Activated CD4-positive, alpha-beta T cell treated with anti-CD3 and anti-CD28 coated beads, Interleukin-10, Interleukin-2, amounts not matched to agents 100 ng/mL and 50 ng/mL, durations not matched to agents 16 hours and 8 hours (primary cell): ENCODE measurements at places on chromosomes 5 and 9.

- DNase-seq: no peak
Observed at GRCh38 chr5:124741711-124742496, 4.5 kb downstream of the ZNF608 start.

GRCh38 chr5:32964261-32964660 lies 253.1 kb downstream of the NPR3 start:
- no peak for DNase-seq

DNA sequence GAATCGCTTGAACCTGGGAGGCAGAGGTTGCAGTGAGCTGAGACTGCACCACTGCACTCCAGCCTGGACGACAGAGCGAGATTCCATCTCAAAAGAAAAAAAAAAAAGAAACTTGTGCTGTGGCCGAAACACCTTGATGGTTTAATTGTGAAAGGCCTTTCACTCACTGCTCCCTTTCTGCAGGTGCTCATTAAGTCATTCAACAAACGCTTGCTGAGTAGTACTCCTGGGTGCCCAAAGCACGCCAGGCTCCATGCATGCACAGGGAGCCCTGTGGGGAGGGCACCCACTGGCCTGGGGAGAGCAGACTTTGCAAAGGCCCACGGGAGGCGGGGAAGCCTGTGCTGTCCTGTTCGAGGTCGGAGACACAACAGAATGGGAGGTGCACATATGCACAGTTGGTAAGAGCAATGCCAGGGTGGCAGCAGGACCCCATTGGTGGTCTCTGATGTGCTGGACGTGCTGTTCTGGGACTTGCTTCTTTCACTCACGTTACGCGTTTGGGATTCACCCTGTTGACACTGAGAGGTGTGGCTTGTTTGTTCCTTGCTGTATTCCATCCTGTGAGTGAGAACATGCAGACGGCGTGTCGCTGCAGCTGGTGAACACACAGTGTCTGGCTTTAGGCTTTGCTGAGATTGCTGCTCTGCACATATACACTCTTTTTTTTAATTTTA lies 3.0 kb upstream of the ENTPD2 start:
- DNase-seq: no peak

- peak; percentile 19 for DNase-seq
Observed at GRCh38 chr5:168076561-168076991, 214.9 kb upstream of the WWC1 start.

DNA sequence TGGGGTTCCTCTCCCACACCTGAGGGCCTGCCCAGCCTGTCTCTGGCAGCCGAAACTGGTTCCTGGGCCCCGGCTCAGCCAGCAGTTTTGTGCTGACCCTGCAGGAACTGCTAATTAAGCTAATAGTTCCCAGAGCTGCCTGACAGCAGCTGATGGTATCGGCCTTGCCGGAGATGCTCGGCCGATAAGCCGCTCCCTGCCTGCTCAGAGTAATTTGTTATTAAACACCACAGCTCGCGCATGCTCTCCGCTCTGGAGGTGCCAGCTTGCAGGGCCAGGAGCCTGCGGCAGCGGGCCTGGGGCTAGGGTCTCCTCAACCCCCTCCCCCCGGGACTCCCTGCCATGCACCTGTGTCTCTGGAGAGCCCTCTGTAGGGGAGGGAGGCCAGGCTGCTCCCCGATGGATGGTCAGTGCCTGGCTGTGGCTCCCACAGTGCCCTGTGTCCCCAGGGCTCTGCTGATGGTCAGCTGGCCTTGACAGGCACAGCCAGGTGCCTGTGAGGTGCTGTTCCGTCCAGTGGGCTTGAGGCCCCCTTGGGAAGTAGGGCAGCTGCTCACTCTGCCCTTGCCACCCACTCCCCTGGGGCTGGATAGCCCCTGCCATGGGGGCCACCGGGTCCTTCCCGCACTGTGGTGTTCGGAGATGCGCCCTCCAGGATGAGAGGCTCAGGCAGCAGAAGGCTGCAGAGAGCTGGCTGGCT lies 41.7 kb downstream of the RXRA start:
- DNase-seq: no peak

DNA sequence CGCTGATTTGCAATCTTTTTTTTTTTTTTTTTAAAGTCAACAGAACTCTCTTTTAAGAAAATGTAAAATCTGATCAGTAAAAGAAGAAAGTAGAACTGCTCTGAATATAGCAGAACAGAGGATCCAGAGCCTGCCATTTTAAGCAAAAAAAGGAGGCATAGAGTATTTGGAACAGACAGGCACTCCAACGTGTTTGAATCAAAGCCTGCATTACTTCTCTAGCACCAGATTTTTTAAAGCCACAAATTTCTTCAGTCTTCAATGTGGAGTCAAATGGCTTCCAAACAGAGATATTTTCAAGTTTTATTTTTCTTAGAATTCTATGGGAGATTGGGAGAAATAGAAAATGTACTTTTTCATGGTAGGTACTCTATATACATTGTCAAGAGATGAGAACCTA lies 5.1 kb downstream of the PAIP1 start:
- no peak for DNase-seq

DNA sequence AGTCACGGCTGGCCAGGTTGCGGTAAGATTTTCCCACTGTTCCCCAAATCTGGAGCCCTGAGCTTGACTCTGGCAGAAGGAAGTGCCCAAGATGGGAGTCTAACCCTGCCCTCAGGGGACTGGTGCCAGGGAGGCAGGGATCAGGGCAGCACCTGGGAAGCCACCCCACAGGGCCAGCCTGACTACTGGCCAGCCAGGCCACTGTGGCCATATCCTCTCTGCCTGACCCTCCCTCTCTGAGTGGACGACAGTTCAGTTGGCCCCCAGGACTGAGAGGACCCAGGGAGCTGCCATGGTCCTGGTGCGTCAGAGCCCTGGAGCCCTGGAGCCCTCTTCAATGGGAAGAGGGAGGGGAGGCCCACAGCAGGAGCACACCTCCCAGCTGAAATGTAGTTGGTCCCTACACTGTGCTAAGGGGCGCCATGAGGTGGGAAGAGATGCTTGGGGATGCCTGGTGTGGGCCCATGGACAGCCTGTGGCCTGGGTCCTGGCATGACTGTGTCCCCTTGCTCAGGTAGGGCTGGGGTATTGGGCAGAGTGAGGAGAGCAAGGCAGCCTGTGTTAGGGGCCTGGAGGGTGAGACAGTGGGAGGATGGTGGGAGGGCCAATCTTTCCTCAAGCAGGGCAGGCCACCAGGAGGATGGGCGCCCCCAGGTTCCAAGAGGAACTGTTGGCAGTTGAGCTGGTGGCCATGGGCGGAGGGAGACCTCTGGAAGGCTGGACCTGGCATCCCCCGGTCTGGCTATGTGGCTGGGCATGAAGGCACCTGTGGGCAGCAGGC lies 81.1 kb downstream of the PHF2 start:
- DNase-seq: no peak

GRCh38 chr5:133164759-133165158 lies 112.9 kb downstream of the HSPA4 start:
- no peak for DNase-seq

DNA sequence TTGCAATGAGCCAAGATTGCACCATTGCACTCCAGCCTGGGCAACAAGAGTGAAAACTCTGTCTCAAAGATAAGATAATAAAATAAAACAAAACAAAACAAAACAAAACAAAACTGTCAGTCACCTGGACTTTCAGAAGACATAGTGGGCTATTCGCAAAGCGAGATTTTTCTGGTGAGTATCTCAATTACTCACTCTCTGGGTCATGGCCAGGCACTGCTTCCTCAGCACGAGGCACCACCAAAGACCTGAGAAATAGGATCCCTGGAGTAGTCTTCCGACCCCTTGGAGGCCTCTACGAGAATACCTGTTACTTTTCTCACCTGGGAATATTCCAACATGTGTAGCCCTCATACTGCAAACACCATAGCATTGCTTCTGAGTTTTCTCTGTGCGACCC lies 201.7 kb upstream of the ZNF618 start:
- no peak for DNase-seq

DNA sequence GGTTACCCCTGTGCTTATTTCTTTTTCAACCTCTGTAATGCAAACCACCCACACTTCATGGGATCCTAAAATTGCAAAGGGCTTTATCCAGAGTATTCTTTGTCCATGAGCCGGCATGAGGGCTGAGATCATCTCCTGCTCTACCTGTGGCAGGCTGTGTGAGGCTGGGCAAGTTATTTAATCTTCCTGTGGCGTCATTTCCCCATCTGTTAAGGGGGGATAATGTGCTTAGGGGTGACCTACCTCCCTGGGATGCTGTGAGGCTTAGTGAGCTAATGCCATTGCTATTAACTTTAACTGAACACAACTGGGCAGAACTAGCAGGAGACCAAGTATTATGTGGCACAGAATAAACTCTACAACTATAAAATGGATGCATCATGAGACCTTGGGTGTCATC lies 17.0 kb downstream of the FRMPD1 start:
- DNase-seq: no peak

GRCh38 chr9:115170358-115171073 lies 52.6 kb upstream of the TNC start:
- no peak for DNase-seq

DNA sequence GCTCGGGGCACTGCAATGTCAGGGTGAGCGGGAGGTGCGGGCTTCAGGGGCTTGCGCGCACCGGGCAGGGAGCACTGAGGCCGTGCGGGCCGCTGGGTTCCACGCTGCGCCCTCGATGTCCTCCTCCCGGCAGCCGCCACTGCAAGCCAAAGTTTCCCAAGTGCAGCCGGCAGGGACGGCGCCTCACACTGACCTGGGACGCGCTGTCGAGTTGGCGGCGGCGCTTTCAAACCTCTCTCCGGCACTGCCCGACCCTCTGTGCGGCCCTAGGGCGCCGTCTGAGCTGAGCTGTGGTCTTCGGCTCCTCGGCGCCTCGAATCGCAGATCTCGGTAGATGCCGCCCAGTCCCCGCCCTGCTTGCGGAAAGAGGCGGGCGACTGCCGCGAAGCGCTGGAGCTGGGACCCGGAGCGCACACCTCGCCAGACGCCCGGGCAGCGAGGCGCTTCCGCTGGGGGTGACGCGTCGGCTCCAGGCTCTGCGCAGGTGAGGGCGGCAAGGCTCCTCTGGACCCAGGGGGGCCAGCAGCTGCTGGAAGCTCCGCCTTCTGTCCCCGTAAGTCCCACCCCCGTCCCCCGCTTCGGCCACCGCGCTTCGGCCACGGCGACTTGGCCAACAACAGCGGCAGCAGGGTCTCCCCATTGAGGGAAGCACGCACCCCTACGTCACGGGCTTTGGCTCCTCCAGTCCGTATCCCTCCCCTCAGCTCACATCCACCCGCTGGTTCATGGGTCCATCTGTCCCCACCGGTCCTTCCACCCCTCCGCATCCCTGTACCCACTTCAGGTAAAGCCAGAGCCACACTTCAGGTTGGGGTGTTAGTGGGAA lies at the start of gene ANKRD34B:
Gene ANKRD34B (minus strand): TSS at position 320 of the 826 bp plus-strand sequence. CDS start 10,261 bp downstream, outside the sequence.
- peak; percentile 63 for DNase-seq

DNA sequence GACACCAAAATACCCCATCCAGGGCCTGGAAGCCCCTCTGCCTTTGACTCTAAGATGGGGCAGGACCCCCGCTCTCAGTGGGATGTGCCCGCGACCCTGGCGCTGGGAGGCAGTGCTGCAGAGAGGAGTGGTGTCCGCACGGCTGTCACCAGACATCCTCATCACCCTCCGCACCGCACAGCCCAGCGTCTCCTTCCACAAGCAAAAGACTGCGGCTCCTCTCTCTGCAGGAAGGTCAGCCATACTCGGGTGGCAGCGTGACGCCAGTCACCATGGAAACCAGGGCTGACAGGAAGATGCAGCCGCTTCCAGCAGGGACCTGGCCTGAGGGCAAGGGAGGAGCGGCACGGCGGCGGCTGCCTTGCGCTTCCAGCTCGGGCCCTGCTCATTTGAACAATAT lies 17.1 kb upstream of the SLC6A3 start:
- DNase-seq: no peak

DNA sequence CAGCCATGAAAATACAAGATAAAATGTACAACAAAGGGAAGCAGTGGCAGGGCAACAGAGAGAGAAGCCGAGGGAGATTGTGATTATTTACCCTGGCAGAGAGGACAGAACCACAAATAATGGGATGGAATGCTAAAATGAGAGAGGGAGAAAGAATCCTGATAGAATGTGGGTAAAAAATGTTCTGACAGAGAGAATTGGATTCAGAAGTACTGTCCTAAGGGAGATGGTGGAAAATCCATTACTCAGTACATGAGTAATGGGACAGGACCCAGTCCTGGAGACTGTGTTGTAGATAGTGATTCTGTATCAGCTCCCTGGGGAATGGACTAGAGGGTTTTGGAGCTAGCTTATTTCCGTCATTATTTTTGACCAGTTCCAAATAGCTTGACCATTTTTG lies 831.5 kb downstream of the MAT2B start:
- DNase-seq: no peak

DNA sequence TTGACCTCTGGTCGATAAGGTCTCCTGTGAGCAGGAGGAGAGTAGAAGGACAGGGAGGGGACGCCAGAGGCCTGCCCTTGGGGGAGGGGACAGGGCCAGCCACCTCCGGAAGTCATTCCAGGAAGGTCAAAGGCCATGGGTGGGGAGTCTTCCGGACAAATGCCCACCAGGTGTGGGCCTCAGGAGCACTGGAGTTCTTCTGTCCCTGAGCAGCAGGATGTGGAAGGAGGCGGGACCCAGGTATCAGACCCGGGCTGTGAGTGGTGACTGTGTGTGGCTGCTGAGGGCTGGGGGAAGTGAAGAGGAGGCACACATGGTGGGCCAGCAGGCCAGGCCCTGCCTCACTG lies 13.9 kb downstream of the FGF18 start:
- DNase-seq: no peak

DNA sequence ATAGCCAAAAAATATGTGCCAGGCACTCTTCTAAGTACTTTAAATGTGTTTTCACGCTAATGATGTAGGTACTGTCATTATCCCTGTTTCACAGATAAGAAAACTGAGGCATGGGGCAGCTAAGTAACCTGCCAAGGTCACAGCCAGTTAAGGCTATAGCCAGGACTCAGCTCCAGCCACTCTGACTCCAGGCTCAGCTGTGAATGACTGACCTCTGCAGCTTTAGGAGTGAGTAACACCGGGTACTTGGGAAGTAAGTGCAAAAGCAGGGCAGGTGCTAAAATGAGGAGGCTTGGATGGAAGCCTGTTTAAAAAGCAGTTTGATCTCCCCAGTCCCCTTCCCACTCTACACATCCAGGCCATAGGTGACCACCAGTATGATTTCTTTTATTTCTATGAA lies 10.6 kb upstream of the SHC3 start:
- no peak for DNase-seq

DNA sequence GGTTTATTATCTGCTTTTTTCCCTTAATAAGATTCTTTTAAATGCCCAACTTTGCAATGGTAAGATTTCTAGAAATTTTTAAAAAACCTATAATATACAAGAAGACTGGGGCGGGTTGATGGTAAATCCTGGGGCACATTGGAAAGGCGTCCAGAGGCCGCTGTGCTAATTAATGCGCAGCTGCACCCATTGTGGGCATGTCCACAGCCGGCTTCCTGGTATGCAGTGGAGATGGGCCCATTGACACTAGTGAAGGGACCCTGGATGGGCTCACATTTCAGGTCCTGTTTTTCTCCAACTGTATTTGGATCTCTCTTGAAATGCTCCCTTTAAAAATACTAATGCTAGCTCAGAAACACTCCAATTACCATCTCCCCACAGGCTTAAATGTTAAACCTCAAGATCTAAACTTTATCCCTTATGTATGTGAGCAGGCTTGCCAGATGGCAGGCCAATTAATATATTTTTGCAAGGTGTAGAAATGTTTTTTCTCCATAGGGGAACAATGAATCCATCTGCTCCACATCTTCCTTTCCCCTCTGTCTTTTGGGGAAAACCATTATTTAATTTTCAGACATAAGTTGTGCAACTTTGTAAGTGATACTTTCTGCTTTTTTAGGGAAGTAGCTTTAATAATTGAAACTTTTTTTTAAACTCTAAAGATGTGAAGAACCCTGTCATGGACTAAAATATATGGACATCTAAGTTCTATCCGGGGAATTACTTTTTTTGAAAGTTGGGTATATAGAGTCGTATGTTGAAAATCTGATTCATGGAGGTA lies 177.3 kb downstream of the CD180 start:
- DNase-seq: no peak
